Fibroblast of skin of back (primary cell): ENCODE measurements at places on chromosomes 13 and 19.

- DNase-seq, result peak; percentile 25
Measured at GRCh38 chr19:8208922-8209461, at the start of gene CERS4. Gene CERS4 (plus strand): TSS chr19:8209370. CDS start chr19:8251077, 41,707 bp downstream.

DNA sequence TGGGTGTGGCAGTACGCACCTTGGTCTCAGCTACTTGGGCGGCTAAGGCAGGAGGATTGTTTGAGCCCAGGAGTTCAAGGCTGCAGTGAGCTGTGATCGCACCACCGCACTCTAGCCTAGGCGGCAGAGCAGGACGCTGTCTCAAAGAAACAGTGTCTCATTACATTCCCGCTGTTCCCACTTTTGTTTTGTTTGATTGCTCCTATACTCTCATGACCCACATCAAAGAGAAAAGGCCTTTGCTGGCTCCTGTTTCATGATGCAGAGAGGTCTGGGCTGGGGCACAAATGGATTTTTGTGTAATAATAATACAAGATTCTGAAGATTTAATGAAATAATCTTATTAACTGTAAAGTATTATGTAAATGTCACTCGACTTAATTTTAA, 85.7 kb downstream of the LACC1 start:
- DNase-seq, result no peak

GRCh38 chr13:50224534-50224933, 209.3 kb downstream of the KCNRG start:
- DNase-seq, result peak; percentile 61

- DNase-seq, result no peak
Measured at GRCh38 chr19:40005691-40006272, 8.9 kb downstream of the ZNF546 start.

DNA sequence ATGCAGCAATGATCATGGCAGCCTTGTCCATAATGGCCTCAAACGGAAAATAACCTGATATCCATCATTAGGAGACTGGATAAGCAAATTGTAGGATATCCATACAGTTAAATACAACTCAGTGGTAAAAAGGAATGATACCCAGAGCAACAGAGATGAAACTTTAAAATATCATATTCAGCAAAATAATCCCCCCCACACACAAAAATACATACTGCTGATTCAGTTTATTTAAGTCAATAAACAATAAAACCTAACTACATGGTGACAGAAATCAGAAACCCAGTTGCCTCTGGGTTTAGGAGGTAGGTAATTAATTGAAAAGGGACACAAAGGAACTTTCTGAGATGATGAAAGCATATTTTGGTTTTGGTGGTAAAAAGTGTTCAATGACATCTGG, 27.9 kb upstream of the DLEU7 start:
- no peak for DNase-seq

DNA sequence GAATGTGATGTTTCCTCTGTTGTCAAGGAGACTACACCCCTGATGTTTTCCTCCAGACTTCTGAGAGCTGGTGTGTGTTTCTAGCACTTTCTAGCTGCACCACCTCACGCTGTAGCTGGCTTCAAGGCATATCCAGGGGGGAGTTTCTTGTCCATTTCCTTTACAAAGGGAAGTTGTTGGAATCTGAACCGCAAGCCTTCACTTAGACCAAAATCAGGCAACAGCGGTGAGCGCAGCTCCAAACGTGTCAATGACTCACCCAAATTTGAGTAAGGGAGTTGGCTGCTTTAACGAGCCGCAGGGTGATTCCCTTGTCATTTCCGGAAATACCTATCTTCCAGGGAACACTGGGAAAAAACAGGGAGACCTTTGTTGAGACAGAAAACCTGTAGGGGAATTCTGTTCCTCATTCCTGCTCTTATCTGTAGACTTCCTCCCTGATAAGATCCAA, 2.5 kb downstream of the LDLR start:
- DNase-seq, result peak; percentile 93

GRCh38 chr13:80458543-80458942, 117.6 kb upstream of the SPRY2 start:
- peak; percentile 34 for DNase-seq

- no peak for DNase-seq
Measured at GRCh38 chr13:91307887-91308286, 39.6 kb upstream of the MIR17HG start.

DNA sequence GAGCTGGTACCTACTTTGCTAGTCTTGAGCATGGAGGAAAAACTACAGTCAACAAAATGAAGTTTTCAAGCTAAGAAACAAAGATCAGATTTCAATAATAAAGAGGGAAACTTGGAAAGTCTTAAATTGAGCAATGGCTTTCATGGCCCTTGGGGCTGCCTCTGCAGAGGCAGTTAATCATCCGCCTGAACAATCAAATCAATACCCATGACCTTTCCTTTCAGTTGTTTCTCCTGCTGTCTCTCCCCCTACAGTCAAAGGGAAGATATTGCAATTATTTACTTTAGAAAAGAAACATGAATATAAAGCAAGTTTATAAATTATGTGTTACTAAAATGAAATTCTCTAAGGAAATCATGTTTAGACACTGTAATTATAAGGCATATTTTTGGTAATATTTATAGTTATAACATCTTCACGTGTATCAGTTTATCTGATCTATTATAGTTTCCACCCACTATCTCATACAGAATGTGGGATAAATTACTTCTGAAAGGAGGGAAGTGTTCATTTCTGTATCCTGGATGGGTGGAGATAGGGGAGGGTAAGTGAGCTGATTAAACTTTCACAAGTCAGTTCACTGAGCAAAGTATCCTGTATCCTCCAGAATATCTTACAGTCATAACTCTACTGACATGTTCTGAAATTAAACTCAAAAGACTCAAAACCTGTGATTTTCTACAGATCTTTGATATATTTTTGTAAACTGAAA, 72.4 kb upstream of the TSC22D1 start:
- no peak for DNase-seq

DNA sequence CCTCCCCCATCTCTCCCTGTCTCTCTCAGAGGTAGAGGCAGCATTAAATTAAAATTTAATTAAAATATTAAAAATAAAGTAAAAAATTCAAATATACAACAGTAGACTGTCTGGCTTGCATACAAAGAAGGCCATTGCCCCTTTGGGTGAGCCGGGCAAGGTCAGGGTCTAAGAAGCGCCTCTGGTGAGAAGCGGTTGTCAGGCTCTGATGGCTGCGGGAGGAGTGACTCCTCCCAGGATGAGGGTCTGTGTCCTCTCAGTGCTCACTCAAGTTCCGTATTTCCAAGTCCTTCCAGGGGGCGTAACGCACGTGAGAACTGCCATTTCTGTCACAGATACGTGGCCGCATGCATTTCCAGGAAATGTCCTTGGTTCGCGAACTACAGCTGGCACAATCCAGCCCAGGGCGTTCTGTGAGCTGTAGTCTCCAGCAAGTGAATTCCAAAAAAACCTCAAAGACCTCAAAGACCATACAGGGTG, 737 bp upstream of the ZNF181 start:
- no peak for DNase-seq

DNA sequence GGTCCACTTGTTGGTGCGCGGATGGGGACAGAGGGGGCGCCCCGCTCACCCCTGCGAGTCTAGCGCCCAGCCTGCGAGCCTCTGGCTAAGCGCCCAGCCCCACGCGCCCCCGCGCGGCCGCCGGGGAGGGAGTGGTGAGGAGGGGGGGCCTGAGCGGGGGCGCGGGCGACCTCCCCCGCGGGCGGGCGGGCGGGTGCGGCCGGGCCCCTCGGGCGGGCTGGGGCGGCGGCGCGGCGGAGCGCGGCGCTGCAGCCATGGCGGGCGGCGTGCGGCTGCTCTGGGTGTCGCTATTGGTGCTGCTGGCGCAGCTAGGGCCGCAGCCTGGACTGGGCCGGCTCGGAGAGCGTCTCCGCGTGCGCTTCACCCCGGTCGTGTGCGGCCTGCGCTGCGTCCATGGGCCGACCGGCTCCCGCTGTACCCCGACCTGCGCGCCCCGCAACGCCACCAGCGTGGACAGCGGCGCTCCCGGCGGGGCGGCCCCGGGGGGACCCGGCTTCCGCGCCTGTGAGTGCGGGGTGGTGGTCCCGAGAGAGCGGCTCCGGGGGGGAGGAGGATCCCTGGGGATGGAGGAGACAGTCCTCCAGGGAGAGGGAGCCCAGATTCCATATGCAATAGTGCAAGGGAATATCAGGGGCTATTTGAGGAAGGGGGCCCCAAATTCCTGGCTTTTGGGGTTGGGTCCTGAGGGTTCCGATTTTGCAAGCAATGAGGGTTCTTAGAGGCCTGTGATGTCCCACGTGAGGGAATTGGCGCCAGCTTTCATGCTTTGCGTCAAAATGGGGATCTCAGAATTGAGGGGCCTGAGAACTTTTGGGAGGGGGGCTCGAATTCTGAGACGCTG, at the start of gene LTBP4:
Gene LTBP4 (plus strand): TSS at position 236 of the 841 bp plus-strand sequence. CDS start 19 bp downstream, at position 255.
- DNase-seq, result peak; percentile 24

DNA sequence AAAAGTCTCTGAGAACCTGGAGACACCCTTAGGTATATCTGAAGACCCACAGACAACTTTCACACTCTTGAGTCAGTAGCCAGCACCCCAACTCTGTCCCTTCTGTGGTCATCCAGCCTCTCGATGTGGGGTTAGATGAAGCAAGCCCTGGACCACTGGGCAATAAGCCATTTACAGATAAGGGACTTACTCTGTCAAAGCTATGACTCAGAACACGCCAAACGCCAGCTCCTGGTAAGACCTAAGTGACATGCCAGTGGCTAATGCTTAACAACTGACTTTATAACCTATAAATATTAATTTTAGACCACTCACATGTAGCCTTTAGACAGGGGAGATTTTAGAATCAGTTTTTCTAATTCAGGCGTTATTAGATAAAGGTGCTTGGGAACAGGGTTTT, 85.7 kb downstream of the SHISA2 start:
- DNase-seq, result no peak

DNA sequence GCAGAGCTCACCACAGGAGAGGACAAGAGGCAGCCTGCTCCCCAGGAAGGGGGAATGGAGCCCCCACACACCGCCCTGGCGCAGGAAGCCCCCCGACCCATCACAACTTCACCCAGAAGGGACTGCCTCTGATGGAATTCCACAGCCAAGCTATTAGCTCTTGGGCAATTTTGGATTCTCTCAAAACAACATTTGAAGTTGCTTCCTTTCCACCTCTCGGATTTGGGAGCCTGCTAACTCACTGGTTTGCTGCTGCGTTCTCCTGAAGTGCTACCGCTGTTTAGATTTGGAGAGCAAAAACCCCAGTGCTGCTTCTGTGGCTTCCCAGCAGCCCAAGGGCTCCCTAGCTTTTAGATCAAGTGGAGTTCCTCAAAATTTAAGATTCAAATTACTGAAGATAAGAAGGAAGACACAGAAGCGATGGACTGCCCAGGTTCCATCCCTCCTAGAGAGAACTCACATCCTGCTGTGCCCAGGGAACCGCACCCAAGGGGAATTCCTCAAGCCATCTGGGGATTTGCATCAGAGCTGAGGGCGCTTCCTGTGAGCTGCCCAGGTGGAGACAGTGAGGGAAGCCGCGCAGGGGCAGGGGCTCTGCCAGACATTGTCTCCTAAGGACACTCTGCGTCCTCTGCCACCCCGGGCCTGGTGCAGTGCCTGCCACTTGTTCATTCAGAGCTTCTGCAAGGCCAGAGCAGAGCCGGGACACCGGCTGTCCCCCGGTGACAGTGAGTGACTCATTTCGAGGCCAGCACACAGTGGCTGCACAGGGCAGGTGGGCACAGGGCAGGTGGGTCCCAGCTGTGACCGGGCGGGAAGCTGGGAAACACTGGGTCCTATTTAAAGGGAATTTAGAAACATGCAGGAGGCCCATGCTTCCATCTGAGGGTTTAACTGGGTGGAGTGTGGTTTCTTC, 45.5 kb downstream of the COL4A1 start:
- DNase-seq, result no peak

GRCh38 chr13:99374994-99375737, 68.0 kb upstream of the GPR183 start:
- DNase-seq, result no peak
